ENCODE measurements at places on chromosomes 16 and 17.

DNA sequence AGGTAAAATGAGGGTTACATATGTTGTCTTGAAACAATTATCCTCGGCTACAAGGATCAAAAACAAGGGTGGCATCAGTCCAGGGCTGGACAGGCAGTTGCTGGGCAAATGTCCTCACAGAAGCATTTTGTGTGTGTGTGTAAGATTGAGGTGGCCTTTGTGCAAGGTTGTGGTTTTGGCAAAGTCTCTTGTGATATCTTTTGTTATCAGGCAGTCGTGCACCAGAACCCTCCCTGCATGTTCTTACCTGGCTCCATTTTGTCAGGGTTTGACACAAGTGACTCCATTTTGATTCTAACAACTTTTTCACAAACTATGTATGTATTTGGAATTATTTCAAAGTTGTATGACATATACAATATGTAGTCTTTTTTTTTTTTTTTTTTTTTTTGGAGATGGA, 20.0 kb downstream of the CHAD start:
- DNase-seq = no peak

- DNase-seq = no peak
These were observed 15.8 kb upstream of the RBBP6 start for GRCh38 chr16:24523569-24523968.

DNA sequence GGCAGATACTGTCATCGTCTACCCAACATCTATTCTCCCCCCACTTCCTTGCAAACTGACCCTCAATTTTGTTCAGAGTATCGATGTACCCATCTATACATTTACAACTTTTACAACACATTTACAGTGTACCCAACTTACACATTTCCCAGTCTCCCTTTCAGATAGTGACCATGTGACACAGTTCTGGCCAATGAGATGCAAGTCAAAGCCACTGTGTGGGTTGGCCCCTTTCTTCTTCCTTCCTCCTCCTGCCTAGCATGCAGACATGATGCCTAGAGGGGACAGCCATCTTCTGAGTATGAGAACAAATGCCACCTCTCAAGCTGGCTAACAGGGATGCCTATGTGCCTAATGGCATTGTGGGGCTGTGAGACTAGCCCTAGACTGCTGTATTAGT, 11.3 kb upstream of the NFAT5 start:
- no peak for DNase-seq

GRCh38 chr17:1087381-1088241, 90.7 kb downstream of the TIMM22 start:
- DNase-seq = no peak

DNA sequence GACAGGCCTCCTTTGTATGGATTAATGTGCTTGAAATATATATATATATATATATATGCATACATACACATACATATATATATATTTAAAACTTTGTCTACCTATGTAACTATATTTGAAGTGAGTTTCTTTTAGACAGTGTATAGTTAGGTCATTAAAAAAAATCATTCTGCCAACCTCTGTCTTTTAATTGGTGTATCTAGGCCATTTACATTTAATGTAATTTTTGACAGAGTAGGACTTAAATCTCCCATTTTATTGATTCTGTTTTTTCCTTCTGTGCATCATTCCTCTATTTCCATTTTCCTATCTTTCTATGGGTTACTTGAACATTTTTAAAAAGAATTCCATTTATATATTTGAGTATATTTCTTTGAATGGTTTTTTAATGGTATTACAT, 125.2 kb downstream of the IRF8 start:
- DNase-seq = no peak

DNA sequence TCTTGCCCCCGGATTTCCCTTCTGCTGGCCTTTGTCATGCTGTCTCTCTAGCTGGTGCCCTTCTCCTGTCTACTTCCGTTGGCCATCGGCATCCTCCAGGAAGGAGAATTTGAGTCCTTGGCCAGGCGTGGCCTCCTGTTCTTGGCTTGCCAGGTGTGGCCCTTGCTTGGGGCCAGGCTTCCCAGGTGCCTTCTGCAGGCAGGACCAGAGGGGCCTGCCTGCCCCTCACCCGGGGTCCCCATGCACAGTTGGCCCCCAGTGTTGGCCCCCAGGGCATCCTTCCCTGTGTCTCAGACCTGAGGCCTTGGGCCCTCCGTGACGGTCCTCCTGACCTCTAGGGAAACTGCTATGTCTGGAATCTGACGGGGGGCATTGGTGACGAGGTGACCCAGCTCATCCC, 2.6 kb downstream of the MLST8 start:
- DNase-seq = no peak

GRCh38 chr16:65176603-65177002, 54.7 kb upstream of the CDH11 start:
- no peak for DNase-seq

GRCh38 chr16:1072526-1073261, at the start of gene SSTR5:
TSS of gene SSTR5 (plus strand) at chr16:1072747. CDS start at chr16:1078869, 6,122 bp downstream.
- DNase-seq = no peak

GRCh38 chr17:29621751-29622194, 939 bp downstream of the CORO6 start:
- no peak for DNase-seq

DNA sequence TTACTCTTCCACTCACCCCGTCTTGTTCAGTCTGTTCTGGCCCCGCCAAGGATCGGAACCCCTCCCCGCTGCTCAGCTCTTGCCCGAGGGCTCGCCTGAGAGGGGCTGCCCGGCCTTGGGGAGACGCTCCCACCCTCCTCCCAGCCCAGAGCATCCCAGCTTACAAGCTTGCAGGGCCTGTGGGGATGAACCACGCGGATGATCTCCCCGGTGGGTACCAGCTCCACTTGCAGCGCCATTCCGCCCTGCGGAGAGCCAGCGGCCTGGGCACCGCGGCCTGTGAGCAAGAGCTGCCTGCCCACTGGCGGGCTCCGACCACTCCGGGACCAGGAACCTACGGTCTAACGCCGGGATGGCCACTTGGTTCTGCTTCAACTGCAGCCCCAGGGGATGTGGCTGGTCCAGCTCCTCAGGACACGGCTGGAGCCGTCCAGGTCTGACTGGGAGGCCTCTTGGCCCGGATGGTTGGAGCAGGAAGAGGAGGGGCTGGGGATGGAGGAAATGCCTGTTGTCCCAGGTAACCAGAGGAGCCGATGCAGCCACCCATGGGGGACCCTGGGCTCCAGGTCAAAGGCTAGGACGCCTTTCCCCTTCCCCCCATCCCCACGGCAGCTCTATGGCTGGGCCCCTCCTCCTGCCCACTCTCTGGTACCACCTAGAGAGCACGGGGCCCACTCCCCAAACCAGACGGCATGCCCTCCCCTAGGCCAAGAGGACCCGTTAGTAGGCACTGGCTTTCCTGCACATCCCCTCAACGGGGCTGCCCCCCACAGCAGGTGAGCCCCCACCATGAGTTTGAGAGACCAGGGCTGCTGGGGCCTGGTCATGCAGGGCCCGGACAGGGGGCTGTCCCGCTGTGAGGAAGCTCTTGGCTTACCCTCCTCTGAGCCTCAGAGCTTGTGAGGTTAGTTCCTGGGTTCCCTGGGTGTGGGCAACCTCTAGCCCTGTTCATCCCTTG, at the start of gene MYO1C:
Gene MYO1C (minus strand): TSS at position 438 of the 958 bp plus-strand sequence. CDS start 199 bp downstream, at position 239.
- DNase-seq = no peak

DNA sequence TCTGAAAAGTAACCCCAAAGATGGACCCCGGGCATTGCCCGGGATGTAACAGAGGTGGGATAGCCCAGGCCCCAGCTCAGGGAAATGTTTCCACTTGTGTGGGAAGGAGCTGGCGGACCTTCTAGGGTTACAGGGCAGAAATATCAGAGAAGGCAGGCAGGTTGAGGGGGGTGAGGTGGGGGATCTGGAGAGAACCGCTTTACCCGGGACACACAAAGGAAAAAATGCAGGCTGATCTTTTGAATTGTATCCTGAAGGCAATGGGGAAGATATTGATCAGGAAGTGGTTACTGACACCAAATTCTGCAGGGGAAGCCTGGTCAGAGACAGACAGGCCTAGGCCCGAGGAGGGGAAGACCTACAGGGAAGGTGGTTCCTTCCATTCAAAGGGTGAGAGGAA, 3.5 kb downstream of the SLC47A1 start:
- DNase-seq = no peak

- DNase-seq = no peak
These were observed 211.7 kb upstream of the GSE1 start for GRCh38 chr16:85401370-85401916.

- DNase-seq = no peak
These were observed 106.1 kb downstream of the ADAMTS18 start for GRCh38 chr16:77328768-77329167.

DNA sequence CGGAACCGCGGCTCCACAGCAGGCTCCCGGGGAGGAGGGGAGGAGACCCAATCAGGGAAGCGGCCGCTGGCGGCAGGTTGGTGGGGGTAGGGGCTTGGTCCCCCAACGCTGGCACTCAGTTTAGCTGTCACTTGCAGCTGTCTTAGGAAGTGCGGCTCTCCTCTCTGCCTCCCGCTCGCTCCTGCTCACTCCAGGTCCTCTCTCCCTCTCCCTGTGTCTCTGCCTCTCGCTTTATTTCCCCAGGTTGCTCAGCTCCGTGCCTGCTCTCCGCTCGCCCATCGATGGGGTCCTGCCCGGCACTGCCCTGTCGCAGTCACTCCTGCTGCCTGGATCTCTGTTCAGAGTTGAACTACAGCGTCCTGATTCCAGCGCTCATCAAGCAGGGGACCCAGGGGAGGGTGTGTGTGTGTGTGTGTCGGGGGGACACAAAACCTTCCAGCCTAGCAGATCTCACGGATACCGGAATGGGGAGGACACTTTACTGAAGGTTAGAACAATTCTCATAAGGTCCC, 145.6 kb downstream of the ENGASE start:
- no peak for DNase-seq

DNA sequence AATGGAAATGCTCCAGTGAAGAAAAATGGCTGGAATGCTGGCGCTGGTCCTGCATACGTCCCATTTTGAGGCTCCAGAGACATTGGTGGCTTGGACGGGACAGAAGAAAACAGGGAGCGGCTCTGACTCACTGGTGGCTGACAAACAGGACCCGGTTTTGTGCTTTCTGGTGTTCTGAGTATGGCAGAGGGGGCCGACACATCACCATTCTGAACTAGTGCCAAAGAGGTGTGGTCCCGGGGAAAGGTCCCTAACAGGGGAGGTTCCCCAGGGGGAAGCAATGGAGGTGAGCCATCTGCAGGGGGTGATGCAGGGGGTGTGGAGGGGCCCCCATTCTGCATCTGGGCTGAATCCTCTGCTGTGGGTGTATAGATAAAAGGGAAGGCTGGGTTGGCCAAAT, 8.3 kb downstream of the ANKRD40 start:
- no peak for DNase-seq

- no peak for DNase-seq
These were observed 6.9 kb downstream of the CHD9 start for GRCh38 chr16:53061701-53062159.

GRCh38 chr16:28873543-28874201, 4.6 kb upstream of the ATP2A1 start:
- no peak for DNase-seq

DNA sequence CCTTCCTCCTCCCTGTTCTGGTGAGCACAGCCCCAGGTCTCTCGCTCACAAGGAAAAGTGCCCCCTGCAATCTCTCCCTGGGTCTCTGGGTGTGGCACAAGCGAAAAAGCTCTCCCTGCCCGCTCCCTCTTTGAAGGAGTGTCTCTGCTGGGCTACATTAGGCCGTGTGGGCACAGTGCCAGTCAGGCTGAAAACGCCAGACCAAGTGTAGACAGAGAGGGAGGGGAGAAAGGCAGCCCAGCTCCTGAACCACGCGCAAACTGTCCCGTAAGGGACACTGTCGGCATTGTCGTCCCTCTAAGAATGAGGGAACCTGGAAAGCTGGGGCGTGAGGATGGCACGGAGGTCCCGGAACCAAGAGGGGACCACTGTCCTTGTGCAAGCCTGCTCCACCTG, 3.9 kb downstream of the SMIM5 start:
- no peak for DNase-seq

DNA sequence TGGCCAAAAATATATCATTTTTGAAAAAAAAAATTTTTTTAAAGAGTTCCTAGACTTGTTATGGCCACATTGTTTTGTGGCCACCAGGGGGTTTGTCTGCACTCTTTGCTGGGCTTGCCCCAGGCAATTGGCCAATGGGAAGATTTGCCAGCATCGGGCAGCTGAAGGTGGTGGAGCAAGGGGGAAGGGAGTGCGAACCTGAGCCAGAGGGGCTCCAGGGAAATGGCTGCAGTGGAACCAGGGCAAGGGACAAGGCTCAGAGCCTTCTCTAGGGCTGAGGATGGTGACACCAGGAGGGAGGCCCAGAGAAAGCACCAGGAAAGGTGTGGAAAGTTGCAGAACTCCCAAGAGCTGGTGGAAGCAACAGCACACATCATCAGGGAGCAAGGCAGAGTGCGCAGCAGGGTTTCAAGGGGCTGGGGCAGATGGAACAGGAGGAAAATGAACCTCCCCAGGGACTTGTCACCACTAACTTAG, 15.5 kb upstream of the CMIP start:
- peak; percentile 99 for DNase-seq

DNA sequence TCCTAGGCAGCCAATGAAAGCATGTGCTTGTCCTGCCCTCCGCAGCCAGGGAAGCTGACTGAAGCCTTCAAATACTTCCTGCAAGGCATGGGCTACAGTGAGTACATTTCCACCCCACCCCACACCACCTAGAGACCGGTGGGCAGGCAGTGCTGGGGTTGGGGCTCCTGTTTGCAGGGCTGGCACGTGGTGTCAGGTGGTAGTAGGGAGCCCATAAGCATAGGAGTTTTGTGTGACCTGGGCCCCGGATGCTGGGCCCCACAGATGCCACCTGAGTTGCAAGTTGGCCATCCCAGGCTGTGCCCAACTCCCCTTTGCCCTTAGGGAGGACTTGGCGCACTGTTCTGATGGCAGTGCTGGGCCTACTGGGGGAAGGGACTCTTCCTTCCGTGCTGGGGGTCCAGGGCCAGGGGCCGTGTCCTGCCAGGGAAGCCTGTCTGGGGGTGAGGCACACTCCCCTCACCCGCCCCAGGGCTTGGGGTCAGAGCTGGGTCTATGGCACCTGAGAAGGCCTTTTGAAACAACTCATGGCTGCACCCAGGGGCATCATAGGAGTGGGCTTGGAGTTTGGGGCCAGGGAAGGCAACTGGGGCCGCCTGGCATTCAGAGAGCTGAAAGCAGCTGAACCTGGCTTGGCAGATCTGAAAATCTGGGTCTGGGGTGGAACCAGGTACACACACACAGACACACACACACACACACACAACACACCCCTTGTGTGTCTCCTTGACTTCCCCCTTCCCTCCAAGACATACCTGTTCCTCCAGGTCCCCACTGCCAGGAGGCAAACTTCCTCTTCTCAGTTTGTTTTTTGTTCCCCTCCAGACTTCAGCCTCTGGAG, 5.8 kb upstream of the SETD6 start:
- DNase-seq = no peak

DNA sequence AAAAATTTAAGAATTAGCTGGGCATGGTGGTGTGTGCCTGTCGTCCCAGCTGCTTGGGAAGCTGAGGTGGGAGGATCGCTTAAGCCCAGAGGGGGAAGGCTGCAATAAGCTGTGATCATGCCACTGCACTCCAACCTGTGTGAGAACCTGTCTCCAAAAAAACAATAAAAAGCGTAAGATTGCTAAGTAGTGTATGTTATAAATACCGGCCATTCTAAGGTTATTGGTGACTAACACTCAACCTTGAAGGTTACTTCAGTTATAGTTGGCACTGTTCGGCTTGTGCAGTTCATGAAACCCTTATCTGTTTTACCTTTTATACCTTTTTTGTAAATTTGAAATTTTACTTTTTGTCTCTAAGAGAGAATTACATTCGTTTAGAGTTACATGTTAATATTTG, 44.0 kb downstream of the PAFAH1B1 start:
- no peak for DNase-seq

- DNase-seq = peak; percentile 52
These were observed 9.5 kb downstream of the DEF8 start for GRCh38 chr16:89958068-89958467.

Data from NCI-H524 (cell line).